AG10803 (cell line): ENCODE measurements at places on chromosomes 11 and 22.

DNA sequence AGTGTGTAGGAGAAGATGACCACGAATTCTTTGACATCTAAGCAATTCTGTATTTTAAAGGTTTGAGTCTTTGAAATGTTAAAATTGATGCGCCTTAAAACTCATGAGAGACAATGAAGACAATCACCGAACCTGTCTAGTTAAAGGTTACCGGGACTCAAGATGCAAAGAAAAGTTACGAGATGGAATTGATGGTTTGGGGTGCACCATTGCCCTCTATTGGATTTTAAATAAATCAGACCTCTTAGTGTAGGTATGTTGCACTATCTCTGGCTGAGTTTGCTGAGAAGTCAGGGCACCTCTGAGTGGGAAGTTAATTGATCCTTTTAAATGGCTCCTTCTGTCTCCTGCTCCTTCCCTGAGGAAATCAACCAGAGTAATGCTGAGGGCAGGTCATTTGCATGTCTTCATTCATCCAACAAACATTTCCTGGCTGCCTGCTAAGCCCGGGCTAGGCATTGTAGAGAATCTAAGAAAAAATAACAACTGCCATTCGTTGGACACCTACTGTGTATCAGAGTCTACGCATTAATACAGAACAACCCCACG, 19.4 kb upstream of the TMA7B start:
- DNase-seq = no peak

DNA sequence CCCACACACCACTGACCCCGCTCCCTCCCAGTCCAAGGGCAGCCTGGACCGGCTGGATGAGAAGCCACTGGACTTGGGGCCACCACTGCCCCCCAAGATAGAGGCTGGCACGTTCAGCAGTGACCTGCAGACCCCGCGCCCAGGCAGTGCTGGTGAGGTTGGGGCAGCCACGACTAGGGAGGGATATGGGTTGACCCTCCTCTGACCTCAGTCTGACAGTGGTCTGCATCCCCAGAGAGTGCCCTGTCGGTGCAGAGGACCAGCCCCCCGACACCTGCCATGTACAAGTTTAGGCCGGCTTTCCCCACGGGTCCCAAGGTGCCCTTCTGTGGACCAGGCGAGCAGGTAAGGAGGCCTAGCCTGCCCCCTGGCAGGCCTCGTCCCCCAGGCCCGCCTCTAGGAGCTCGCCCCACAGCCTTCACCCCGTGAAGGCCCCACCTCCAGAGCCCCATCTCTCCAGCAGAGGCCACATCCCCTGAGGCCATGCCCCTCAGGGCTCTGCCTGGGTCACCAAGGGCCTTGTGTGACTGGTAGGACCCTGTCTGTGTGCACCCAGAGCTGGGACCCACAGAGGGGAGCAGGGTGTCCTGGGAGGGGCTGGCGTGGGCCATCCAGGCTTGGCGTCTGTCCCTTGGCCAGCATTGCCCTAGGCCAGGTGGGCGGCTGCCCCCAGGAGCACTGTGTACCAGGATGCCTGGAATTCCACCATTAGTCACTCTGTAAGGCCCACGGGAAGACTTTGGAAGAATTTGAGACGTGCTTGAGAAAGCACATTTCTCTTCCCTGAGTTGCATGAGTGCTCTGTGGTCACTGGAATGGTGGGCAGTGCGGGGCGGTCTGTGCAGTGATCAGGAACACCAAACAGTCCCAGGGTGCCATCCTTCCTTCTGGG, 9.4 kb downstream of the CCDC188 start:
- DNase-seq = peak; percentile 77

DNA sequence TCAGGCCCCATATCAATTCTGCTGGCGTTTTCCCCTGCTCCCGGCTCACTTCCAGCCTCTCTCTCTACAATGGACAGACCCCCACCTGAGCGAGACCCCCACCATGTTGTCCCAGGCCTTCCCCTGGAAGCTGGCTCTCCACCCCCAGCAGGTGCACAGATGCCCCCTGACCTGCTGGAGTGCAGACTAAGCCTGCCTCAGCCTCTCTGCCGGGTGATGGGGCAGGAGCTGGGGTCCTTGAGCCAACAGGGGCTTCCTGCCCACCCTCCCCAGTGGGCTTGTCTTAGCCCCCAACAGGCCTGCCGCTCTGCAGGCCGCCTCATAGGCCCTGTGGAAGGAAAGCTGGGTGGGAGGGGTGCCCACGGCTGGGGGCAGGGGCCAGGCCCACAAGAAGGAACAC, 10.0 kb downstream of the ELFN2 start:
- DNase-seq = no peak

- no peak for DNase-seq
Observed at GRCh38 chr22:23380911-23381310, 199.2 kb downstream of the IGLL1 start.

DNA sequence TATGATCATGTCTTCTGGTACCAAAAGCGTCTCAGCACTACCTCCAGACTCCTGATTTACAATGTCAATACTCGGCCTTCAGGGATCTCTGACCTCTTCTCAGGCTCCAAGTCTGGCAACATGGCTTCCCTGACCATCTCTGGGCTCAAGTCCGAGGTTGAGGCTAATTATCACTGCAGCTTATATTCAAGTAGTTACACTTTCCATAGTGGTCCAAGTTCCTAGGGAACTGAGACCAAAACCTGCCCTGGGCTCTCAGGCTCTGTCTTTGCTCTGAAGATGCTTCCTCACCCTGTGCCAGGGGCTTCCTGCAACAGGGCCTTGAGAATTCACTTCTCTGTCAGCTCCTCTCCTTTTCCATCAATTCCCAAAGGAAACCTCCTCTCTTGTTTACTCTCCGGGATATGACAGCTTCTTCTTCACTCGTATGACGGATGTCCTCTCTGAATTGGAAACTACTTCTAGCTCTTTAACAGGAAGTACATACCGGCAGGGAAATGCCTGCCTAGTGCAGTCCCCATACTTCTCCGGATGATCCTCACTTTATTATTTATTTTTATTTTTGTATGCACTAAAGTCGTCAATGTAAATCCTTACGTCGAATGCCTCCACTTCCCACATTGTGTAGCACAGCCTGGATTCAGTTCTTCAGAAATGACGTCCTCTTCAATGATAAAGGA, 29.6 kb upstream of the PRAME start:
- DNase-seq = no peak
